ENCODE measurements at places on chromosomes 3 and 15. TPM values are rescaled to one million over a fixed set of nuclear protein-coding genes. Genes with fewer than 3 reads are reported as not detected.

DNA sequence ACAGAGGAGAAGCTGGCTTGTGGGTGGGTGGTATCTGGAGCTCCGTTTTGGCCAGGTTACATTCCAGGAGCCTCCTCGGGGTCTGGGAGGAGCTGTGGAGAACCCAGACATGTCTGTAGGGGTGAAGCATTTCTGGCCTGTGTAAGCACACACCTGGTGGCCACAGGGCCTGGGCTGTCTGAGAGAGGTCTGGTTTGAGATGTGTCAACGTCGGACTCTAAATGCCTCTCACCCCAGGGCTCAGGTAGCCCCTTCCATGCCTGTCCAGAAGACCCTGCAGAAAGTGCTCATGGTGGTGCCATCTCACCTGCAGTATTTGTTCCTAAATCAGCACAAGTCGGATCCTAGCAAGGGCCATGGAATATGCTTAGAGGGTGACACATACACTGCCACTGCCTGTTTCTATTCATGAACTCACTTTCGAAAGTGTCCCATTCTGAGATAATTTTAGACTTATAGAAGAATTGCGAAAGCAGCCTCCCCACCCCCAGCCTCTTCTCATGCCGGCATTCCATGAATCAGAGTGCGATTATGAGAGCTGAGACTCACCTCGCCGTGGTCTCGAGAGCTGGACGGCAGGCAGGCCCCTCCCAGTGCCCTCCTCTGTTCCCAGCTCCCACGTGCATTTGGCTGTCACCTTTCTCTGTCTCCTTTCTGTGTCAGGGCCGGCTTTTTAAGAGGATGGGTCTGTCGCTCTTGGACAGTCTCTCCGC, 63.7 kb downstream of the KLF15 start:
- DNase-seq = peak; percentile 39

The AGTR1 gene
- 53.4 TPM for total RNA-seq

The GOLGA6A gene
- not detected for total RNA-seq

GRCh38 chr15:42465520-42466259, 25.3 kb downstream of the ZNF106 start:
- no peak for DNase-seq

The PXK gene
- total RNA-seq = 32.6 TPM

DNA sequence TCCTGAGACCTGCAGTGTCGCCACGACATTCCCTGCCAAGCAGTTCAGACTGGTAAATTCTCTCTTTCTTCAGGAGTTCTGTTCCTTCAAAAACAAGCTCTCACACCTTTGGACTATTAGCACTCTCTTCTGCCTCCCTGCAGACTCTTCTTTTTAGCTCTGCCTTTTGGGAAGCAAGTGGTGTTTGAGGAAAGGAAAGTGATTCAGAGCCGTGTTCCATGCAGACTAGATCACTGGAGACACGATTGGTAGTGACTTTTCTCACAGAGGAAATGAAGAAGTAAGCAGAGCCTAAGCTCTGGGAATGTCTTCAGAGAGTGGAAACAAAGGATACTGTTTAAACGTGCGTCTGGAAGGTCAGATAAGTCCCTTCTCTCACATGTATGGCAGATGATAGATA, 270.6 kb upstream of the TPRG1 start:
- DNase-seq = no peak

- DNase-seq = no peak
Observed at GRCh38 chr3:13866041-13866965, 13.6 kb downstream of the WNT7A start.

GRCh38 chr15:67110361-67110781, 45.0 kb downstream of the SMAD3 start:
- DNase-seq = no peak

DNA sequence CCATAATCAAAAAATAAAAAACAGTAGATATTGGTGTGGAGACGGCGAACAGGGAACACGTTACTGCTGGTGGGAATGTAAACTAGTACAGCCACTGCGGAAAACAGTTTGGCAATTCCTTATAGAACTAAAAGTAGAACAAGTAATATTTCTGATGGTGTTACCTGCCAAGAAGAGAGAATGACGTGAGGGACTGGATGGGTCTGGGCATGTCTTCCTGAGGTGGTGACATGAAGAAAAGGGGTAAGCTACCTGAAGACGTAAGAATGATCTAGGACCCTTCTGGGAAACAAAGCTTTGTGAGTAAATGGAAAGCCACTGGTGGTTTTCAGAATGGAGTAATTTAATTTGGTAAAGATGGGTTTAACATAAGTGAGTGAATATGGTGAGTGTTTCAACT, 19.4 kb upstream of the PLOD2 start:
- no peak for DNase-seq

The CP gene
- total RNA-seq = 13.6 TPM

- DNase-seq = no peak
Observed at GRCh38 chr15:36605604-36606263, 26.3 kb downstream of the CDIN1 start.

Data from adrenal gland (tissue), 19 donors.